Islet precursor cell (in vitro differentiated cells): ENCODE measurements at places on chromosomes 6 and 20.
A peak's percentile ranks its signal among the peaks of the same experiment; 100 is the strongest.

GRCh38 chr6:63525186-63525878, 46.9 kb upstream of the LOC128125822 start:
- DNase-seq: no peak

DNA sequence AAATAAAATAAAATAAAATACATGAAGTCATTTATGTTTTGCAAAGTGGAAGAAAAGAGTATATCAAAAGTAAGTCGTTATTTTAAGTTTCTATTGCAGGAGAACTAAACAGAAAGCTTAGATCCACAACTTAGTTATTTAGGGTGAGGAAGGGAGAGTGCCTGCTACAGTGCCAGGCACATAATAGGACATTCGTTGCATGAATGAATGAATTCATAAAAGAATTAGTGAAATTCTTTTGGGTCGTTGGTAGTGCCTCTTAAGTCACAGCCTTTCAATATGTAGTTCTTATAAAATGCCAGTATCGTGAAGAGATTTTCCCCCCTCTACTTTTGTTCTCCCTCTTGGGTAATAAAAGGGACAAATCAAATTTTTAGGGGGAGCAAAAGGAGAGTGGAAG, 29.1 kb downstream of the SF3B5 start:
- DNase-seq: no peak

GRCh38 chr6:25399885-25400284, 120.7 kb downstream of the CARMIL1 start:
- no peak for DNase-seq

DNA sequence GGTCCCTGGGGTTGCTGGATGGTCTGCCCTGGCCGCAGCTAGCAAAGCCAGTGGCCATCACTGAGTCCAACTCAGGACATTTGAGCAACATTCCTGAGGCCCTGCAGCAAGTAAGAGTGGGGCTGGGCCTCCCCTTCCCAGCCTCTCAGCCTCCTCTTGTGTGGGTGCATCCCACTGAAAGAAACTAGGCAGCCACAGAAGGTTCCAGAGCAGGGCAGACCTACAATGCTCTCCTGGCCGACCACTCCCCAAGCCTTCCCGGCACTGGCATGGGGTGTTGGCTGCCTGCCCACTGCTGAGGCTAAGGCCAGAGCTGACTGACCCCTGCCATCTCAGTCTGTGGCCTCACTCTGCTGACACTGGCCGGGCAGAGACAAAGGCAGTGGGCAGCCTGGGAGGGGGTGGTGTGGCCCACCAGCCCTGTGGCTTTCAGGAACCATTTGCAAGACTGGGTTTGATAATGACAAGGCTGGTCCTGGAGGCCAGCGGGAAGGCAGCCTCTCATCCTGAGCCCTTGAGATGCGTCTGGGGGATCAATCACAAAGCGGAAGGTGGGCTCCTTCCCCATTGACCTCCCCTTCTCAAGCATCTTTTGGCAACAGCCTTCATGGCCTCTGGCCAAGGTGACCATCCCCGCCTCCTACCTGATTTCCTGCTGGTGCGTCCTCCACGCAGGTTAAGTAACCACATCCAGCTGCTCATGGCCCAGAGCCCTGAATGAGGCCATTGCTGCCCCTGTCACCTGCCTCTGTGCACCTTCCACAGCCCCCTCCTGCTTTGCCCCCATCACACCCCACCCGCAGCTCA, 9.6 kb downstream of the DLGAP4 start:
- peak; percentile 53 for DNase-seq

DNA sequence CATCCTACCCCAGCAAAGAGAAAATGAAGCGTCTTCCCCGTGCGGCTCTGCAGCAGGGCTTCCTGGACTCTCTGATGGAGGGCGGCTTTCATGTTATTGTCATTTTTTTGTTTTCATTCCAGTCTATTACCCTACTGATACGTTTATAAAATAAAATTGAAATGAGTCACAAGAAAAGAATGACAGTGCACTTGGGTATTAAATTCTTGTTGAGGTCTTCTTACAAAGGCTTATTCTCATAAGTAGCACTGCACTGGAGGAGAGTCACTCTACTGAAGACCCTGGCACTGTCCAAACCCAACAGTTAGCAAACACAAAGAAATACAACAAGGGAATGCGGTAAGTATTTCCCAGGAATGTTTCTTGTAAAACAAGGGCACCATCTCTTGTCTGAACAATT, 379.3 kb downstream of the MAFB start:
- no peak for DNase-seq

GRCh38 chr6:26202201-26202611, 115.0 kb downstream of the HFE start:
- no peak for DNase-seq

GRCh38 chr6:33213166-33213988, 5.1 kb downstream of the RING1 start:
- DNase-seq: peak; percentile 77

DNA sequence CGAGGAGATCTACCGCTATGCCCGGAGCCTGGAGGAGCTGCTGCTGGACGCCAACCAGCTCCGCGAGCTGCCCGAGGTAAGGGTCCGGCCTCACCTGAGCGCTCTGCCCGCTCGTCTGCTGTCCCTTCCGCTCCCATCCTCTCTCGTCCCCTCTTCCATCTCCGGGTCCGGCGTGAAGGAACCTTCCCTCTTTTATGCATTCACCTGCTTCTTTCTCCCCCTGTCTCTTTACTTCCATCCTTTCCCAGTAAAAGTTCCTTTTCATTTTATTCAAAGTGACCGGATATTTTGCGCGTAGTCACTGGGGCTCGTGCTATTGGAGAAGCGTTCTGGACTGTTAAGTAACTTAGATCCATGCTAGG, 516 bp downstream of the LRRC1 start:
- no peak for DNase-seq

GRCh38 chr20:12570371-12570770, 438.4 kb upstream of the SPTLC3 start:
- DNase-seq: peak; percentile 79

DNA sequence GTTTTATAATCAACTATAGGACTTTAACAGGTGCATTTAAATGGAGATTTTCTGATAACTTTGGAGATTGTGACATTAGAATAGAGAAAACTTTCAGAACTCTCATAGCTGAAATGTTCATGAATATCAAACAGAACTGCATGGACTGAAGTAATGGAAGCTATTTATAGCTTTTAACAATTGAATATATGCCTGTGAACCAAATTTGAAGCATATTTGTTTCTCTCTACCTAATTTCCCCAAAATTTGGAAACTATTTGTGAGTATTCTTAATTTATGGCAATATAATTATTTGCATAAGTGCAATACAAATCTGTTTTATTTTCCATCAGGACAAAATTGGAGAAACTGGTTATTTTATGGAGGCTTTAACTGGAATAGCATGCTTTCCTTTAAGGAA, 96.6 kb downstream of the PLG start:
- no peak for DNase-seq

GRCh38 chr6:28981833-28982475, 23.2 kb downstream of the ZNF311 start:
- DNase-seq: peak; percentile 93

- peak; percentile 82 for DNase-seq
These were observed 12.7 kb downstream of the SAYSD1 start for GRCh38 chr6:39102071-39102820.

- DNase-seq: no peak
These were observed 872.9 kb upstream of the GJE1 start for GRCh38 chr6:141259807-141260206.

DNA sequence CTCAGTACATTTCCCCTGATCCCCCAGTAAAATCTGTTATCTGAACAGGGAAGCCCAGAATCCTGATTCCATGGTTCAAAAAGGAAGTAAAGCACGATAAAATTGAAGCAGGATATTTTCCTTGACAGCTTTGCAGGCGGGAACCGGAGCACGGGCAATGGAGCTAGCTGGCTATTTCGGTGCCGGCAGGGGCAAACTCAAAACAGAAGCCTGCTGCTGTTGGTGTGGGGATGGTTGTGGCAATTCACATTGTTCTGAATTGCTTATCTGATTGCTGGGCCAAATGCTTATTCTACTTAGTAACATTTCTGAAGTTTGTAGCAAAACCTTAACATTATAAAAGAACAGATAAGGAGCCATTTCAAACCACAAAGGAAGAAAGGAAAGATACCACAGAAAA, 172.4 kb downstream of the MMS22L start:
- no peak for DNase-seq

- DNase-seq: no peak
These were observed 29.6 kb downstream of the RRBP1 start for GRCh38 chr20:17652411-17652810.

- DNase-seq: no peak
These were observed 204.8 kb downstream of the THBS2 start for GRCh38 chr6:169048865-169049205.

- no peak for DNase-seq
These were observed 12.9 kb upstream of the ZNF343 start for GRCh38 chr20:2521369-2522305.

- peak; percentile 91 for DNase-seq
These were observed 1.7 kb downstream of the KCNK15 start for GRCh38 chr20:44747166-44748004.

DNA sequence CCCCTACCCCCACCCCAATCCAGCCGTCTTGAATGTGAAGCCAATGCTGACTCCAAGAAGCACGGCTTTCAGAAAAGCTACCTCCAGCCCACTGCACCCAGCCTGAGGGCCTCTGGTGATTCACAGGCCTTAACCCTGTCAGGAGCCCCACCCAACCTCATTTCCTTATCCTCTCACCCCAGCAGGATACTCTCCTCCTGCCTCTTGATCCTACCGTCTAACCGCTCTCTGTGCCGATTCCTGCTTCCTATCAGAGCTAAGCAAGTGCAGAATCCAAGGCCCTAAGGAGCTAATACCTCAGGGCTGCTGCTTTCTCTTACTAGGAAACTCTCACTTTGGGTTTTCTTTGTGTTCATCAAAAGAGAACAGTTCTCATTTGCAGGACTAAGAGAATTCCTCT, 47.2 kb downstream of the TRERF1 start:
- peak; percentile 95 for DNase-seq

DNA sequence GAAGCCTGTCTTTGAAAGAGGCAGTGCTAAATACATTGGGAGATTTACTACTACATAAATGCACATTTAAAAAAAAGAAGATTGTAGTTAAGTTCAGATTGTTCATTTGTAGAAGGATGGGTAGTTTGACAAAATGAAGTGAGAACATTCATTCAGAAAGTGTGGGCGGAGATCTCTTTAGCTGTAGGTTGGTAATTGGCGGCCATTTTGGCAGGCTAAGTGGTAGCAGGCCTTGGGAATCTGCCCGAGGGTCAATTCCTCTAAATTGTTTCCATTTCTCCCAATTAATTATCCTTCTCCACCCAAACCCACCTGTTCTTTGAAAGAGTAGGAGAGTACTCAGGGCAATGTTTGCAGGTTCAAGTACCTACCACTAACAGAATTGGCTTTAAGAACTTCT, 17.9 kb downstream of the SOX4 start:
- no peak for DNase-seq

GRCh38 chr6:34241351-34242215, 4.9 kb downstream of the HMGA1 start:
- DNase-seq: no peak

GRCh38 chr6:156794546-156795354, 17.6 kb downstream of the ARID1B start:
- DNase-seq: no peak

- DNase-seq: no peak
These were observed 14.4 kb upstream of the CST7 start for GRCh38 chr20:24934716-24935115.

- DNase-seq: no peak
These were observed 5.2 kb downstream of the C20orf204 start for GRCh38 chr20:64041040-64041780.

GRCh38 chr6:112184951-112185350, 69.4 kb downstream of the LAMA4 start:
- no peak for DNase-seq

DNA sequence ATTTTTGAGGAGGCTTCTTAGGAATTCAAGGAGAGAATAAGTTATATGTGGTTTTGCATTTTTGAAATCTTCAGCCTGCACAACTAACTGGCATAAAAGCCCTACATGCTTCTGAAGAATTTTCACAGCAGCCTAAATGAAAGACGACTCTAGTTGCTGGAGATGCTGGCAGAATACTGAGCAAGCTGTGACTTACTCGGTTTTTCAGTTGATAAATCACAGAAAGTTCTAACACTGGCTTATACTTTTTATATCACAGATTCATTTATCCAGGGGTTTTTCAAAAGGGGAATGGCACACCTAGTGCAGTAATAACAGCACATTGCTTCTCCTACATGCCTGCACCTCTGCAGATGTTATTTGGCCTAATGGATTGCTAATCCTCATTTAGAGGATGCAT, 134.6 kb downstream of the IMPG1 start:
- DNase-seq: no peak

- peak; percentile 46 for DNase-seq
These were observed 213.7 kb downstream of the ANKRD60 start for GRCh38 chr20:58014628-58015315.

DNA sequence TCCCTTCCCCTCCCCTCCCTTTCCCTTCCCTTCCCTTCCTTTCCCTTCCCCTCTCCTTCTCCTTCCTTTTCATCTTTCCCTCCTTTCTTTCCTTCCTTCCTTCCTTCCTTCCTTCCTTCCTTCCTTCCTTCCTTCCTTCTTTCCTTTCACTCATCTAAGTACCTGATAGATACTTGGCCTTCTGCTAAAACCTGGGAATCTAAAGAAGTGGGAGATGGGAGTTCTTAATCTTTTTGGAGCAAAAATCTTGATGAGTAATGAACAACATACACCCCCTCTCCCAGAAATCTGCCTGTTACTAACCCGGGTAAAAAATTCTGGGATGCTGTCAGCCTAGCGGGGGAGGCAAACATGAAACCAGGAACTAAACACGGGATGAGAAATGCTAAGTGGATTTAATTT, 100.7 kb downstream of the VEGFA start:
- no peak for DNase-seq

DNA sequence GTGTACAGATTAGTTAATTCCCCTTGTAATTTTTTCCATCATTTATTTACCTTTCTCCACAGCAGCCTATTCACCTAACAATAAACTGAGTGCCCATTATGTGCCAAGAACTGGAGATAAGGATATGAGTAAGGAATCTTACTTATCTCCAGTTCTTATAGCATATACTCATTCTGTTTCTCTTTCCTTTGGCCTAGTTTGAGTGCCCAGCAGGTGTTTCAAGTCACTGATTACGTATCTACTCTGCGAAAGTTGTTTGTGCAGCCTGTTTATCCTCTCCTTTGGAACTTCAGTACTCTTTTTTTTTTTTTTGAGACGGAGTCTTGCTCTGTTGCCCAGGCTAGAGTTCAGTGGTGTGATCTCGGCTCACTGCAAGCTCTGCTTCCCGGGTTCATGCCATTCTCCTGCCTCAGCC, 17.3 kb upstream of the POU5F1 start:
- DNase-seq: no peak

GRCh38 chr6:110296241-110297025, 61.7 kb downstream of the METTL24 start:
- no peak for DNase-seq

GRCh38 chr20:45695496-45695895, 6.3 kb upstream of the WFDC13 start:
- DNase-seq: no peak

- no peak for DNase-seq
These were observed 170.2 kb upstream of the ZNF217 start for GRCh38 chr20:53763707-53764414.

GRCh38 chr20:3686867-3687321, 5.1 kb upstream of the ADAM33 start:
- DNase-seq: no peak

- DNase-seq: no peak
These were observed 148.7 kb upstream of the NEDD9 start for GRCh38 chr6:11380969-11381744.
